HT-29 (cell line): ENCODE measurements at places on chromosomes 5 and 9. TPM values are rescaled to one million over a fixed set of nuclear protein-coding genes. Genes with fewer than 3 reads are reported as not detected.
A peak's percentile ranks its signal among the peaks of the same experiment; 100 is the strongest.

GRCh38 chr5:181044662-181045305 lies 4.7 kb downstream of the BTNL9 start:
- DNase-seq: peak; percentile 49

DNA sequence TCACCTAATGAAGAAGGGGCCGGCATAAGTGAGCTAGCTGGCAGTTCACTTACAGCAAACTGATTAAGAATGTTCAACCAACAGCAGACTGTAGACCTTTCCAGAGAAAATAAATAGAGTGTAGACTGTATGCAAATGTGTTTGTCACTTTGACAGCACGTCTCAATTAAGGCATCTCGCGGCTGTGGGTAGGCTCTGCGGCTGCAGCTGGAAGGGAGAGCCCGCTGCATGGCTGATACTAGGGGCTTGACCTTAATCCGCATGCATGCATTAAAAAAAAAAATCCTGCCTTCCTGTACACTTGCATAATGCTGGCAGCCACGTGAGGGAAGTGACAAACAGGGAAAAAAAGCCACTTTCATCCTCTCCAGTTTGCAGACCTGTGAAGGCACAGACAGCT lies 82.3 kb downstream of the CRB2 start:
- no peak for DNase-seq

- DNase-seq: no peak
These were observed 135.5 kb downstream of the CEMIP2 start for GRCh38 chr9:71632776-71633175.

DNA sequence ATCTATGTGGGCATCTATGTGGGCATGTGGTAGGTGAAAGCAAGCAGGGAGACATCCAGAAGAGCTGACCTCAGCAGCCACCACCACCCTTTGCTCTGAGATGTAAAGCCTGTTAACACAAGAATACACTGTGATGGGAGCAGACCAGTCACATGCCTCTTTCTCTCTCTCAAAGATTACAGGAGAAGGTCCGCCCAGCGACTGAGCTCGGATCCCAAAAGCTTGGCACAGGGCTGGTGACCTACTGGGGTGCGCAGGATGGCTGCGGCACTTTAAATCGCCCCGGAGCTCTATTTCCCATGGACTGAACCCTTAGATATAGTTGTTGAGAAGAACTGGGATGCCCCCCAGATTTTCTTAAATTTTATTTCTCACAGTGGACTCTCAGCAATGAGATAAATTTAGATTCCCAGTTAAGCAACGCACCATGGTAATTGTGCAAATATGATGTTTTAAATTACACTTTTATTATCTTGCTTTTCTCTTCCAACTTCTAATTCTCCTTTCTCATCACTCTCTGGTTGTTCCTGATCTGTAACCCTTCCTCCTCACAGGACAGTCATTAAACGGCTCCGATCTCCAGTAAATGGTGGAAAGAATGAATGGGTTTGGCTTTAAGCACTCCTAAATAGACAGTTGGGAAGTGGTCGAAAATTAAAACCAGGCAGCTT lies 37.7 kb upstream of the ICE1 start:
- no peak for DNase-seq

- DNase-seq: no peak
These were observed 98.7 kb downstream of the PAX5 start for GRCh38 chr9:36935332-36935731.

DNA sequence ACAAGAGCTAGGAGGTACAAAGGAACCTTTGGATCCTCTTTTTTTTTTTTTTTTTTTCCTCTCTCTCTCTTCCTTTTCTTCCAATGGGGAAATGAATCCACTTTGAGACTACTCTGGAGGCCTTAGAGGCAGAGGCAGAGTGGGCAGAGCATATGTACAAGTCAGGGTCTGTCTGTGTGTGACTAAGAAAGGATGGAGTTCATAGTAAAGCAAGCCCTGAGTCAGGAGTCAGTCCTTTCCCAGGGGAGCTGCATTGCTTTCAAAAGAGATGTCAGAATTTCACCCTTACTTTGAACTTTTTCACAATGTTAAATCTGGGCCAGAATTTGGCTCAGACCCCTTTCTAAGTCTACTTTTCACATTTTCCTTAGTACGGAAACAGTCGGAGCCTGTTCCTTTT lies 792.4 kb upstream of the C9orf72 start:
- DNase-seq: no peak

DNA sequence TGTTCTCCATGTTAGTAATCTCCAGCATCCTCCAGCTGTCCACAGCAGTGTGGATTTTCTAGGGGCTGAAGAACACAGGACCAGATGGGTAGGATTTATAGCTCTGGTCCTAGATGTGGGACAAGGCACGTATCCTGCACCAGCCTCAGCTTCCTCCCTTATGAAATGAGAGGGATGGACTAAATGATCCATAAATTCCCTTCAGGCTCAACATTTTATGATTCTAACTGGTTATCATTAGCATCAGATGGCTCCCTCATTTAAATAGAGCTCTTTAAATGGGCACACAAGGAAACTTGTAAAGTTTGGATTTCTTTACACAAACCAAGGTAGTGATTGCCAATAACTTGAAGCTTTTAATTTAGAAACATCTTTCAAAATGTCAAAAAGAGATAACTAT lies 97.7 kb downstream of the ESM1 start:
- no peak for DNase-seq

GRCh38 chr9:77022783-77023440 lies 3.5 kb downstream of the FOXB2 start:
- no peak for DNase-seq

- no peak for DNase-seq
These were observed 94.2 kb downstream of the SLC24A2 start for GRCh38 chr9:19694601-19695000.

- no peak for DNase-seq
These were observed 94.3 kb downstream of the RPS23 start for GRCh38 chr5:82183828-82184227.

DNA sequence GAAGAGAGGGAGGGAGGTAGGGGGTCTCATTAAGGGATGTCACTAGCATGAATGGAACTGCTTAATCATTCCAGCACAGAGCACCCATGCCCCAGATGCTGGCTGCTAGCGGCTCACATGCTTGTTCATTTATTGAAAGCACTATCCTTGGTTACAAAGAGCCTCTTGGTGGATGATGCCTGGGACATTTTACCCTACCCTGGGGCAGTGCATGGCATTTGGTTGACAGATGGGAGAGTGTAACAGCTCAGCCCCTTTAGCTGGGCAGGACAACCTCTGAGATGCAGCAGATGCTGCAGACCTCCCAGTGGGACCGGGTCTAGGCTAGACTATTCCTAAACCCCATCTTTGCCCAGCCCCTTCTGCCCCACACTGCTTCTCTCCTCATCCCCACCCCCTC lies 46.9 kb upstream of the TCERG1 start:
- DNase-seq: no peak

DNA sequence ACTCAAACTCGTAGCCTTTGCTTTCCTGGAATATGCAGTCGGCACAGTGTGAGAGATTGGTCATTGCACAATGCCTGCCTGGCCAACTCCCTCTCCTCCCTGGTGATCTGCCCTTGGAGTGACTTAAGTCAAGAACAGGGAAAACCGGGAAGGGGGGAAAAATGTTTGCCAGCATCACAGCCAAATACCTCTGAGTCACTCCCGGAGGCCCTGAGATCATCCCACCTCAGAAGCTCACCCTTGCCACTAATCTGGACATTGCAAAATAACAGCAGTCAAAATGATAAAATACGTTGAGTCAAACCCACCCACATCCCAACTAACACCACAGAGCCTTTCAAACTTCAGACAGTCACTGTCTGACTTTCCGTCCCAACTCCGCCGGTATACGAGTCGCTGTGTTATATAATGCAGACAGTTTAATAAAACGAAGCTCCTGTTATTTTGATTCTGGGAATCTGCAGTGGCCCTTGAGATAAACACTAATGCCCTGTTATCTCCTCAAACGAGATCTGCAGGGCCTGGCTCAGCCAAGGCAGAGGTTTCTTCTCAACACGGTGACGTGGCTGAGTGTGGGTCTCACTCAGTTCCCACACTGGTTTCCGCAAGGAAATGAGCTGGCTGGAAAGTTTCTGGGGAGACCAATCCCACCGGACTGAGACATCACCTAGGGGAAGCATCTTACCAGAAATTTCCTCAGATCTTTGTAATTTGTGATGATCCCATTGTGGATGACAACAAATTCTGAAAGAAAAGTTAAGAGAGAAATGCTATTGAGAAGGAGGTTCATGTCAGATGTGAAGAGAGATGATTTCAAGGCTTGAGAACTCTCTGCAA lies 22.1 kb downstream of the GFPT2 start:
- no peak for DNase-seq

DNA sequence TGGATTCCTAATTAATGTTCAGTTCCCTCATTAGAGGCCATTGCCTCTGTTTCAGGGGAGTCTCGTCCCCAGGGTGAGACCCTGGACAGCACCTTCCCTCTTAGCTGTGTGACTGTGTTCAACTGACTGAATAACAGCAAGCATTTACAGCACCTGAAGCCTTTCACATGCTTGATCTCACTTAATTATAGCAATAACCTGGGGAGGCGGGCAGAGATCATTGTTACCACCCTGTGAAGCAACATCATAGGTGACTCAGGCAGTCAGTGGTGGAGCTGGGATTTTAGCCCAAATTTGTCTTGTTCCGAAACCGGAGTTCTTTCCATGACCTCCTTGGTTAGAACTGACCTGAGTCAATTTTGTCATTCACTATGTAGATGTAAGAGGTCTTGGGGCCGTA lies 105.2 kb upstream of the RAD23B start:
- no peak for DNase-seq

- peak; percentile 71 for DNase-seq
These were observed at the start of gene MSANTD3 for GRCh38 chr9:100426530-100427365. MSANTD3 (plus strand) TSS chr9:100427143; CDS start chr9:100441939, 14,796 bp downstream.

- no peak for DNase-seq
These were observed 241.8 kb downstream of the FANCC start for GRCh38 chr9:95075700-95076099.

- DNase-seq: no peak
These were observed 524.3 kb downstream of the RASEF start for GRCh38 chr9:82538634-82539033.

DNA sequence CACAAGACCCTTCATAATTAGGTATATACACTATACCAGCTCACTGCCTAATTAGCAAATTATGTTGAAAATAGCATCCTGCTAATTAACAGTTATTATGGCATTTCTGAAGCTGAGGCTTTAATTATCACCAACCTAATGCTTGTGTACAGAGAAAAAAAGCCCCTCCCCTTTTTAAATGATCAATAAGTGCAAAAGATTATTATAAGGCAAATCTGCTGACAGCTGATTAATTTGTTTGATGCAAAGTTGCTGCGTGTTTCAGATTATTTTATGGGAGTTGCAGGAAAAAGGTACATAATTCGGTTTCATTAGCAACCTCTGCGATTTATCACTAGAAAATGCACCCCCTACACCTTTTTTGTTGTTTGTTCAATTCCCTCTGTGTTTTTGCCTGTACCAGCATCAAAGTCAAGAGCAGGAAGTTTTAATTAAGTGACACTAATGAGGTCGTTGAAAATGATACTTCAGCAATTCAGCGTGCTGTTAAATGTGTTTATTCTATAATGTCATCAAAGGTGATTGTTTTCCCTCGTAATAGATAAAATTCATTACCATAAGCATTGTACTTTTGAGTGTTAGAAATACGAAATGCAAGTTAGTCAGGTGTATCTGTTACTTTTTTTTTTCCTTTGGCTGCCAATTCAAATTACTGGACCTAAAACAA lies 170.0 kb downstream of the EBF1 start:
- no peak for DNase-seq

- no peak for DNase-seq
These were observed 24.0 kb downstream of the FOXD1 start for GRCh38 chr5:73424556-73424977.

- no peak for DNase-seq
These were observed 95.0 kb downstream of the DAB2IP start for GRCh38 chr9:121746411-121746810.

- no peak for DNase-seq
These were observed 33.4 kb upstream of the FCHO2 start for GRCh38 chr5:72922422-72922821.

DNA sequence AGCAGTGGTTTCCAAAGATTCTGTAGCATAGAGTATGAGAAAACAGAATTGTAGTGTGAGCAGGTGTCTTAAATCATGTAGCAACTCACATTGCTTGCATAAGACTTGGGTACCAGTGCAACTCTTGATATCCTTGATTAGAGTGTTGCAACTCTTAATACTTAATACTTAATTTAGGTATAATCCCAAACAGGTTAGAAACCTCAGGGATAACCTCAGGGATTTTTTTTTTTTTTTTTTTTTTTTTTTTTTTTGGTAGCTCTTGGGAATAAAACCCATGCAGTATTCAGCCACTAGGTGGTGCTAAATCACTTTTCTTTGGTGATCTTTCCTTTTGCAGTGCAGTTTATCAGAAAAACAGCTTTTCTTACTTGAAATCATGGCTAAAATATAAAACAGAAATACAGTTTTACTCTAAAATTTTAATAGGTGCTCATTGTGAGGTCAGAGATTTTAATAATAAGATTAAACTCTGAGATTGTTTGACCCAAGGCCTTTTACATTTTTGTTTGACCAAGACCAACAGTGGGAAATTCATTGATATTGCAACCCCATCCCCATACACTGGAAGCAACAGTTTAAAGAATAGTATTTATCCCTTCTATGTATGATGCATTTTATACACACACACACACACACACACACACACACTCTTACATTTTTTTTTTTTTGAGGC lies 55.3 kb downstream of the ERAP1 start:
- DNase-seq: peak; percentile 82

GRCh38 chr9:21668516-21668915 lies 133.9 kb upstream of the MTAP start:
- DNase-seq: no peak

The NADK2 gene
- total RNA-seq: 12.7 and 13.1 TPM in 2 replicates

The ERCC6L2 gene
- total RNA-seq: 27.2 and 30.0 TPM in 2 replicates

The IGFBPL1 gene
- total RNA-seq: not detected in 2 replicates

The ANKS6 gene
- 43.7 and 47.8 TPM in 2 replicates for total RNA-seq

The NPM1 gene
- 896 and 936 TPM in 2 replicates for total RNA-seq

The C5orf58 gene
- total RNA-seq: not detected in 2 replicates

The PALM2AKAP2 gene
- not detected in 2 replicates for total RNA-seq

The C5orf24 gene
- 19.2 and 22.0 TPM in 2 replicates for total RNA-seq

The IFNA17 gene
- total RNA-seq: not detected in 2 replicates
